Activated CD8-positive, alpha-beta memory T cell treated with anti-CD3 and anti-CD28 coated beads for 4 hours (primary cell): ENCODE measurements at places on chromosomes 11 and 22.

GRCh38 chr11:92852946-92853345 is 116.5 kb upstream of the MTNR1B start:
- DNase-seq, result no peak

GRCh38 chr11:48169717-48170116 is 46.9 kb upstream of the OR4B1 start:
- no peak for DNase-seq

- no peak for DNase-seq
Observed at GRCh38 chr11:60367009-60367408, 11.3 kb upstream of the MS4A7 start.

- DNase-seq, result no peak
Observed at GRCh38 chr11:97963528-97964331, 1057.0 kb upstream of the CNTN5 start.

DNA sequence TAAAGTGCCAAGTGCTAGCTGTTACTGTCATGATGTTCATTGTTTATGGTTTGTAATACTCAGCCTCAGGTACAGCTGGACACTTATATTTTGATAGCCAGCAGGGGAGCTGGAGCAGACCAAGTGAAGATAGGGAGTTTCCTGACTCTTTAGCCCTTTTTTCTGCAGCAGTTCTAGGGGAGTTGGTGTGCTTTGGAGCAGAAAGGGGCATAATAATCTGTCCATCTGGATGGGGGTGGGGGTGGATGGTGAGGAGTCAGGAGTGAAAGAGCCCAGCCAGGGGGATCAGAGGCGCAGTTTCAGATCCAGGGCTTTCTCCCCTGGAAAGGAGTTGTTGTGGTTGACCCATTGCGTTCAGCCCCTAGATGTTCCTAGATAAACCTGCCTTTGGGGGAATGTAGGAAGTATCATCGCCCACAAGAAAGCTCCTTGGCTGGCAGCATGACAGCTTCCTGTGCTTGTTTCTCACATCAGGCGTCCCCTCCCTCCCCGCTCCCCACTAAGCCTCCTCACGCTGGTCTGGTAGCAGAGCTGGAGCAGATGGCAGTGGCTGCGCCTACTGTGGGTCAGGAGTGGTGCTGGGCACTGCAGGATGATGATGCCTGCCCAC is 41.9 kb downstream of the MED15 start:
- DNase-seq, result no peak

- DNase-seq, result no peak
Observed at GRCh38 chr11:132312161-132312560, 941.7 kb downstream of the NTM start.

DNA sequence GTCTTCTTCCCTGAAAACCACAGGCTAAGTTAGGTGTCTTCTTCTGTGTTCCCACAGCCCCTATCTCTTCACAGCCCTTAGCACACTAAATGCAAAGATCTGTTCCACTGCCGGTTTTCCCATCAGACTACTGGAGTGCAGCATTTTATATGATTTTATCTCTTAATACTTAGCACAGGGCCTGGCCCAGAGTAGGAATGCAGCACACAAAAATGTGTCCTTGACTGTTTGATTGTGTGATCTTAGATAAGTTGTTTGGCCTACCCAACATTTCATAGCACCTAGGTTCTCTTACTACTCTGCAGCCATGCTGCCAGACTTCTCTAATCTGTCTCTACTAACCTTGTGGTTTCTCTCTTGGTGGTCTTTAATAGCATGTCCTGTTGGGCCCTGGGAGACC is 54.1 kb upstream of the RRM1 start:
- DNase-seq, result no peak

GRCh38 chr11:93123351-93123898 is 74.4 kb downstream of the SLC36A4 start:
- no peak for DNase-seq

DNA sequence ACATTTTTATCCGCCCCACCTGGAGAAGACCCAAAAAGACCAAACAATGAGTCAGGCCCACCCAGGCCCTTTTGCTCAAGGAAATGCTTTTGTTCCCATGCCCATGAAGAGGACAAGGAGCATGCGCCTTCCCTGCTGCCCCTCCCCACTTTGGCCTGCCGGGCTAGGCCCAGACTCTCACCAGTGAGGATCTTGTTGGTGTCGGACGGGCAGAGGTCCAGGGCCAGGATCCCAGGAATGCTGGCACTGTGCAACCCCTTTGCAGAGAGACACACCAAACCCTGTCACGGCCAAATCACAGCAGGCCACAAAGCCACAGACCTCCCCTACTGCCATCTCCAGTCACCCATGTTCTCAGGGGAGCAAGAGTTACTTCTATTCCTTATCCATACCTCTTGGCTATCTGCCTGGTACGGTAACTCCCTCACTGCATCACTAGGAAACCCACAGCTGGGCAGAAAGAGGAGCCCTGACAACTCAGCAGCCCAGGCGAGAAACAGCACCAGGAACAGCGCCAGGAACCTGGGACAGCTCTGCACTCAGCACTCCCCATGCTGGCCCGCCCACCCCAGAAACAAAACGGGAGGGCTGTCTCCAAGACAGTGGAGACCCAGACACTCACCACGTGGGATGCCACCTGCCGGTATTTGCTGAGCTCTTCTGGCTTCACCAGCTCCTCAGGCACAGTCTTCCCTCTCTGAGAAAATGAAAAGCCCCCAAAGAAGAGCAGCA is 5.5 kb downstream of the PRPF19 start:
- no peak for DNase-seq

- DNase-seq, result no peak
Observed at GRCh38 chr11:33320016-33320813, 63.0 kb downstream of the HIPK3 start.

DNA sequence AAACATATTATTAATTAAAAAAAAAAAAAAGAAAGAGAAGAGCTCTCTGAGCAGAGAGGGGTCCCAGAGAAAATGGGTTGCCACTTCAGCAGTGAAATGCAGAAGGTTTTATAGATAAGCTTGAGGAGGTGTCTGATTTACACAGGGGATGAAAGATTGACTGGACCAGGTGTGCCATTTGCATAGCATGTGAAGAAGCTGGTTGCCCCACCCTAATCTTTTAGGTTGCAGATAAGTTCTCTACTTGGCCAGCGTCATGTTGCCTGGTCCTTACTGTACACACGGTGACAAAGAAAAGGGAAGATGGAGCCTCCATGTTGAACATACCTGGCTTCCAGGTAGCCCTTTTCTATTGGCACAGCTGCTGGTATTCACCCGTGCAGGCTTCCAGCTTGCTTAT is 41.4 kb downstream of the MS4A2 start:
- DNase-seq, result no peak

GRCh38 chr11:14212986-14213385 is 146.0 kb downstream of the RRAS2 start:
- no peak for DNase-seq

- no peak for DNase-seq
Observed at GRCh38 chr11:122248131-122248530, 132.1 kb upstream of the BLID start.

DNA sequence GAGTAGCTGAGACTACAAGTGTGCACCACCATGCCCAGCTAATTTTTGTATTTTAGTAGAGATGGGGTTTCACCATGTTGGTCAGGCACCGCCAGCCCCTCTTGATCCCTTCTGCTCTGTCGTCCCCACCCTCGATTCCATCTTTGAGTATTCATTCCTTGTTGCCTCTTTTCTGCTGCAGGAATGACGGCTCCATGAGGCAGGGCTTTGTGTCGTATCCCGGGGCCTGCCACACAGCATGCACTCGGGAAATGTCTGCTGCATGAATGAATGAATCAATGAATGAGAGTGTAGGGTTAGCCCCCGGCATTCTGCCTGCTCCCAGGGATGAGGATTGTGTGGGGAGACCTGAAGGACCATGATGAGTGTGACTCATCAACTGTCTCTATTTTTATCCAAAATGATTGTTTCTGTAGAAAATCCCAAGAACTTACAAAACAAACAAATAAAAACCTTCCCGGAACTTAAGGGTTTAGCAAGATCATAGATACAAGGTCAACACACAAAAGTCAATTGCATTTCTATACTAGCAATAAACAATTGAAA is 54.6 kb upstream of the SLC22A12 start:
- no peak for DNase-seq

DNA sequence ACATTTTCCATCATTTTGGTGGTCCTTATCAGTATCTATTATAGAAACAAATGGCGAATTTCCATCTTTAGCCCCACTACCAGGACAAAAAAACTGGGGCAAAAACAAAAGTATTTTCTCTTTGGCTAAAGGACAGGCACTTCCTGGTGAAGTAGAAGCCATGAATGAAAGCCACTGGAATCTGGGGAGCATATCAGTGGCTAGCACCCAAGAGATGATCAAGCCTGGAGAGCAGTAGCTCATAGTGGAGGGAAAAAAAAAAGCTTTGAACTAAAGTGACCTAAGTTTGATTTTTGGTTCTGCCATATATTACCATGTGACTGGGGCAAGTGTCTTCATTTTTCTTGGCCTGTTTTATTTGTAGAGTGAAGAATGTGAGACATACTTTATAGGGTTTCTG is 272.3 kb downstream of the GUCY1A2 start:
- no peak for DNase-seq

DNA sequence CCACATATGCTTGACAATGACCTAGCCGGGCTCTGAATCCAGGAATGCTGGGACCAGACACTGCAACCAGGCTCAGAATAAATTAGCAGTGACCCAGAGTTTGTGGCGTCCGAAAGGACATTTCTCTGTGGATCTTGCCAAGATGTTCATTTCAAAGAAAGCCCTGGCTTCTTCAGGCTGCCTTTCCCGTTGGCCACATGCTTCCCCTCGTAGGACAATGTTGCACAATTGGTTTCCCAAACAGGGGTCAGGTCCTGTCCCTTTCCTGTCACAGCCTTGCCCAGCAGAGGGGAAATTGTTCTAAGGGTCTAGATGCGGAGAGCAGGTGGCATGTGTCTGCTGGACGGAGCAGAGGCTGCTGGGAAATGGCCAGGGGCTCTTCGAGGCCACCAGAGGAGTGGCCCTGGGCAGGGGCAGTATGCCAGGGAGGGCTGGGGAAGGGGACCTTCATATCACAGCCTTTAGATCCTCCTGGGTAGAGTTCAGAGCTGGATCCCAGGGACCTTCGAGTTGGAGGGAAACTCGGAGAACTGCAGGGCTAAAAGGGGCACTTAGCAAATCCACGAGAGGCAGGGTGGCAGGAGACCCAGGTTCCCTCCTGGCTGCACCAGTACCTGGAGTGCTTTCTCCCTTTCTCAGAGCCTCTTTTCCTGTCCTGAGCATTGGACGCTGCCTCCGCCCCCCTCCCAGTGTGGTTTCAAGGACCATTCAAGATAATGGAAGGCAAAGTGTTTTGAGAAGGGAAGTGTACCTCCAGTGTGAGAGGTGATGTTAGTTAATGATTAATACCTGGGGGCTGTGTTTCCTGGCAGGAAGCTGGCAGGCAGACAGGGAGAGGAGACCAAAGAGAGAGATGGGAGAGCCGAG is 42.3 kb downstream of the C11orf96 start:
- no peak for DNase-seq

DNA sequence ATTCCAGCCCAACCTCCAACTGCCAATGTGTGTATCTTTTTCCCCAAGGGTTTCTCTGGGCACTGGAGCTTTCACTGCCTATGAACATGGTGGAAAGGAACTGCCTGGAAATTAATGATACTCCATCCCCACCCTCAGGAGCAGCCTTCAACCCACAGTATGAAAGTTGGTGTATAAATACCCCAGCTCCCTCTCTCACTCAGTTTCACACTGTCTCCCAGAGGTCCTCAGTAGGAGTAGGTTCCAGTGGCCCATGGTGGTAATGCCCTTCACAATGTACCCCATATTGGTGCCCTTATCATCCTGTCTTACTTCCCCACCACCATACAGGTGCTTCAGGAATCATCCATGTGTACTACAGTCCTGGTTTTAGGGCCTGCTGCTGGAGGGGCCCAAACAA is 462.6 kb downstream of the MIAT start:
- DNase-seq, result no peak

- DNase-seq, result no peak
Observed at GRCh38 chr11:124779568-124779967, 17.5 kb upstream of the ESAM start.

- DNase-seq, result no peak
Observed at GRCh38 chr22:47433627-47434026, 671.2 kb downstream of the TBC1D22A start.

DNA sequence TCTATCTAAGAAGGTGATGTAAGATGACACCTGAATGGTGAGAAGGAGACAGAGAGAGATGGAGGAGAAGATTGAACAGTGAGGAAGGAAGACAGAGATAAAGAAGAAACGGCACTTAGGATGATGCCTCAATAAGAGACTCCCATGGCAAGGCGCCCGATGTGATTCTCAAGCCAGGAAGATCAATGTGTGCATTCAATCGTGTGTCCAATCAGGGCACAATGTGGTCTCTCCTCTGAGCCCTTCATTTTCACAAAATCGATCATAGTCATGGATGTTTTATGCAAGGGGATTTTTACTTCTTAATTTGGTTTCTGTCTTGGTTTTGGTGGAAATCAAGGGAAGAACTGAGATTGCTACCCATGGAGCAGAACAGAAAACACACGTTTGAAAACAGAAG is 19.9 kb upstream of the TMPRSS13 start:
- no peak for DNase-seq

- DNase-seq, result no peak
Observed at GRCh38 chr22:43044290-43044712, 29.4 kb upstream of the PACSIN2 start.

GRCh38 chr22:37233751-37234631 is 10.1 kb downstream of the RAC2 start:
- no peak for DNase-seq

DNA sequence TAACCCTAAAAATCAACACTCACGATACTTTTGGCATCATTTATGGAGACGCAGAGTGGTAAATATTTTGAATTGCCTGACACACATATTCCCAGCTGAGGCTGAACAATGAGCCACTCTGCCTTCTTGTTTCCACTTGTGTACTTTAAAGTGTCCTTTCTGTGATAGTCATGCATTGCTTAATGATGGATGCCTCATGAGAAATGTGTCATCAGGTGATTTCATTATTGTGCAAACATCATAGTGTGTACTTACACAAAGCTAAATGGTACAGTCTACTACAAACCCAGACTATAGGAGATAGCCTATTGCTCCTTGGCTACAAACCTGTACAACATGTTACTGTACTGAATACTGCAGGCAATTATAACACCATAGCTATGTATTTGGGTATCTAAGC is 44.2 kb downstream of the MRE11 start:
- no peak for DNase-seq

- no peak for DNase-seq
Observed at GRCh38 chr22:26017932-26018331, 151.3 kb upstream of the SEZ6L start.

DNA sequence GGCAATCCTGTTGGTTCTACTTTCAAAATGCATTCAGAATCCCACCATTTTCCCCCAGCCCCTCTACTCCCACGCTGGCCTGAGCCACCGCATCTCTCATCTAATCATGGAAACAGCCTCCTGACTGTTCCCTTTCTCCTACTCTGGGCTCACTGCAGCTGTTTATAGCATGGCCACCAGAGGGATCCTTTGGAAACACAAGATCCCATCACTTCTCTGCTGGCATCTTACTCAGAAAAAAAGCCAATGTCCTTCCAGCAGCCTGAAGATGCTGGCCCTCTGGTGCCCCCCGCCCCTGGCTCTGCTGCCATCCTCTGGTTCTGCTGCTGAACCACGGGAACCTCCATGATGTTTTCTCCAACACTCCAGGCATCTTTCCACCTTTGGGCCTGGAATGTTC is 11.1 kb downstream of the MS4A8 start:
- no peak for DNase-seq
